ENCODE measurements at places on chromosomes 2 and 18.

DNA sequence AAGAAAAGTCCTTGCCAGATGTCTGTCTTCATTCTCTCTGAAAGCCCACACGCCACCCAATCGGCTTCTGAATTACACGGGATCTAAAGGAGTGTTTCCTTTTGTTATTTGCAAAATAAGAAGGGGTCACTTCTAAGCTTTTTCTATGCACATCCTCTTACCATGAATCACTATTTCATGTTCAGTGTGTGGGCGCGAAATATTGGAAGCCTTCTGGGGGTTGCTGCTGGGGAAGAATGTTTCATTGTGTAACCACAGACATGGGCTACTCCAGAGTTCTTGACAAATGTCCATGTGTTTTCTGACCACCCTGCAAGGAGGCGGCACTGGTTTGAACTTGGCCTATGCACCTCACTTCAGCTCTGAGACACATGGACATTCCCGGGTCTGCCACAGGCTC, 133.6 kb upstream of the APCDD1 start:
- DNase-seq, result no peak

- DNase-seq, result no peak
These were observed 193.3 kb downstream of the RNF152 start for GRCh38 chr18:61699397-61700110.

DNA sequence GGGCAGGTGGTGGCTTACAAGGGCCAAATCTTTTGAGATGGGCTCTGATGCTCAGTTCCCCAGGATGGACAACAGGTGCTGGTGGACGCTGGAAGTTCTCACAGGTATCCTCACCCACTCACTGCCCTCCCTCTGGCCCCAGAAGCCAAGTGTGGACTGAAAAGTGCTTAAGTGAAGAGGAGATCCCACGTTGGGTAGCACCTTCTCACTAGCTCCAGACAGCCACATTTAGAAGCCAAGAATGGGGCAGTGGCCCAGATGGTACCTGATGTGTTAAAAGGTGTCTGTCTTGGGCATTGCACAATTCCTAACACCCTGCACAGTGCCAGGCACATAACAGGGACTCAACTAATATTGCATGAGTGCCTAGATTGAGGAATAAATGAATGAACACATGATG, 115.3 kb upstream of the TEX51 start:
- no peak for DNase-seq

DNA sequence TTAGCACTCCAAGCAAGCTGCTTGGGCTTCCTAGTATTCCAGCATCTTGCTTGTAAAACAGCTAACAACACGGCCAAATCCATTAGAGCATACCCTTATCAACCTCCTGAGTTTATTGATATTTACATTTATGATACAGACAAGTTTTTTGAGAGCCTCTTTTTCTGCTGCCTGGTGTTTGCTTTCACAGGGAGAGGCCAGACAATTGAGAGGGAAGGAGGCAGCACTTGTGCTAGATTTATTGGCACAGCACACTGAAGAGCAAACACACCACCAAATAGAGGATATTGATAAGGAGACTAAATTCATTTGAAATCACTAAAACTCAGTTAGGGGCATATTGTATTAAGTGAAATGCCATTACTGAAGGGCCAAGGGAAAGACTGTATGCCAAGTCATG, 1142.3 kb upstream of the FANCL start:
- DNase-seq, result no peak

GRCh38 chr2:128618642-128619041, 300.0 kb upstream of the HS6ST1 start:
- no peak for DNase-seq

DNA sequence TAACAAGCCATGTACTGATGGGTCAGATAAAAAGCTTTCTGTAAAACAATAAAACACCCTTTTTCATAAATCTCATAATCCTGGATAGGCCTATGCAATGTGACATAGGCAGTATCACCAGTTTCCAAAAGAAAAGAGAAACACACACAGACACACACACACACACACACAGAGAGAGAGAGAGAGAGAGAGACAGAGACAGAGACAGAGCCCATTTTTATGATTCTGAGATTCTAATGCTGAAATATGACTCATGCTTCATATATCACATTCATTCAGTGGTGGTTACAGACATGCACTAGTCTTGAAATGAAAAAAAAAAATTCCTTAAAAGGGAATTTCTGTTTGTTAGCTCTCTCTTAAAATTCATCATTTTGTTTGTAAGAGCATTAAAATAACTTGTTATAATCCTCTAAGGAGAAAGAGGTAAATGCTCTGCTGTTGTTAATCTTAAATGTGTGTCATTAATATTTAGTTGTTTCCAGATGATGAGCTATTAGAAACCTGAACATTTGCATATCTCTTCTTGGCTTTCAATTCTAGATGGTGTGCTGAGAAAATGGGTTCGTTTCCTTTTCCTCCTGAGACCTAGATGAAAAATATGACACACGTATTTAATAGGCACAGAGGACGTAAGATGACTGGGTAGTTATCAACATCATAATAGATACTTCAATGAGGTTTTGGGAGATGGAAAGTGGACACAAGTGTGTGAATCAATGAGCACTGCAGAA, 1598.7 kb upstream of the ACVR2A start:
- DNase-seq, result no peak

GRCh38 chr2:27781496-27781895, 10.0 kb downstream of the MRPL33 start:
- DNase-seq, result no peak

GRCh38 chr18:62678847-62679485, 36.4 kb upstream of the PHLPP1 start:
- peak; percentile 69 for DNase-seq

DNA sequence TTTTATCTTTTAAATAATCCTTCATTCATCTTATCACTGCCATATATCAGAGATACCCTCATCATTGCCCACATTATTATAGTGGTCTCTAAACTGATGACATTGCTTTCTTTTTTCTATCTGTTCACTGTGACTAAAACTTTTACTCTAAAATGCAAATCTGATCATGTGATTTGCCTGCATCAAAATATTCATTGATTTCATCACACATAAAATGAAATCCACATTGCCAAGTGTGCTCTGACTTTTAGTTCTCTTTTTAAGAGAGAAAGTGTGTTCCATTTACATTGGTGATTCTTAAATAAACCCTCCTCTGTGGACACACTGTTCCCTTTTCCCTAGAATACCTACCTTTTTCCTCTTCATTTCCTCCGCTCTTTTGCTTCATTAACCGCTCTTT, 7.5 kb downstream of the REL start:
- DNase-seq, result no peak

GRCh38 chr2:26723991-26724750, 31.6 kb downstream of the KCNK3 start:
- DNase-seq, result no peak

- no peak for DNase-seq
These were observed 330.9 kb downstream of the DCC start for GRCh38 chr18:52670896-52671295.

DNA sequence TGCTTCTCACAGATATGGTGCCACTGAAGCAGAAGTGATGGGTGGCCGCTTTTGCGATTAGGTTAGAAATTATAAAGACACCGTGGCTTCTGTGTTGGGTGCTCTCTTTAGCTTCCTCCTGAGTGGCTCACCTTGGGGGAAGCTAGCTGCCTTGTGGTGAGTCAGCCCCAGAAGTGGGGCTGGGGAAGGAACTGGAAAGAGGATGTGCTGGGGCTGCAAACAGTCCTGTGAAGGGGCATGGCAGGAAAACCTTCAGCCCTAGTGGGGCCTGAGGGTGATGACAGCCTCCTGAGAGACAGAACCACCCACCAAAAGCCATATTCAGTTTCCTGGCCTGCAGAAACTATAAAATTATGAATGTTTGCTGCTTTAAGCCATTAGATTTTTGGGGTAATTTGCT, 8.9 kb upstream of the ASB18 start:
- no peak for DNase-seq

- no peak for DNase-seq
These were observed 24.2 kb downstream of the XDH start for GRCh38 chr2:31390324-31390723.

- no peak for DNase-seq
These were observed 37.3 kb downstream of the DARS1 start for GRCh38 chr2:135948141-135948540.

GRCh38 chr2:31534636-31535035, 46.1 kb downstream of the SRD5A2 start:
- DNase-seq, result no peak

GRCh38 chr2:106857882-106858478, 28.0 kb downstream of the ST6GAL2 start:
- no peak for DNase-seq

DNA sequence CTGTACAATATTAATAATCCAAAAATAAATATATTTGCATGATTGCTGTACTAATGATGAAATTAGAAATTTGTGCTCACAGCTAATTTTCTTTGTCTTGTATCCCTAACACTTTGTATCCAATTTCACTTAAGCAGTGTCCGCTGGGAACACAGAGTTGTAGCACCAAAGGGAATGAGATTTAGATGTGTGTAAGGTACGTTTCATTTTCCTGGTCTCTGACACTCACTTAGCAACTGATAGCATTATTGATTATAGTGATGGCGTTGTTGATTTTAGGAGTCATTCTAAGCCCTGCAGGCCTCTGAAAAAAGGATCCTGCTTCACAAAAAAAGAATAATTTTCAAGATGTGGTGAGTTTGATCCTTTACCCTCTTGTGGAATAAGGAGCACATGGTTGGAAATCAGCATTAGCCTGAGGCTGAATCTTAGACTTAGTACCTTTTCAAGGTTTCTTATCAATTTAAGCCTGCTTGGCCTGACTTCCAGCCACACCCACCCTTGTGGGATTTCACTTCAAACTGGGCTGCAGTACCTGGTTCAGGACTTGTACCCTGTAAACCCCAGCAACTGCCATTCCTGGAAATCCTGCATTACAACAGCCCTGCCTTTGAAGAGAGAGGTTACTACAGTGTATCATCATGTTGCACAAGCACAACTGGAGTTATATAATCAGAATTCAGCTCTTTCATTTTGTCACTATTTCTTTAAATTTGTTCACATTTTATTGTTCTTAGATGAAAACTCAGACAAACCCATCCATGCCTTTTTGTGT, 116.2 kb downstream of the RND3 start:
- no peak for DNase-seq

DNA sequence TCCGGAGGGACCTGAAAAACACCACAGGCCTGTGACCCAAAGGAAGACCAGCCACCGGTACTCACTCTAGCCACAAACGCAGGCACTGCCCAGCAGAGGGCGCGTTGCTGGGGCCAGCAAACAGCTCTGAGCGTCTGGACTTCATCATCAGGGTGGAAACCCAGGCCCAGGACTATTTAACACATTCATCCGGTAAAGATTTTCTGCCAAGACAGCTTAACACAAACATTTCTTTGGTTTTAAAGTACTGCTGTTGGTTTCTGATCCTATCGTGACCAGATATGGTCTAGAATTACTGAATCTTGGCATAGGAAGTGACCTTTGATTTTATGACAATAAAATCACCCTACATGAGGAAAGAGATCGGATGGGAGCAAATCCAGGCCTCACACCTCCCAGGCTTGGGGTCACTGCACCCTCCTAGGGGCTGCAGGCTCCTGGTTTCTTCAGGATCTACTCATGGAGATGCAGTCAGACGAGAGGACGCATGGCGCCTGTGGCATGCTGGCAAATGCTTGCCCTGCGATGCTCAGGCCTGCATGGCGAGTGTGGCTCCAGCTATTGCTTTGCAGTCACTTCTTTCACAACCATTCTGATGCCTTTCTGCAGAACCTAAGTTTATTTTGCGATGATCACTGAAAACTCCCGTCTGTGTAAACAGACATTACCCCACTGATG, 130.4 kb downstream of the COL4A4 start:
- DNase-seq, result peak; percentile 34

- DNase-seq, result no peak
These were observed 69.3 kb upstream of the HK2 start for GRCh38 chr2:74764429-74765272.

- peak; percentile 68 for DNase-seq
These were observed 1.7 kb downstream of the ALLC start for GRCh38 chr2:3659447-3660432.

DNA sequence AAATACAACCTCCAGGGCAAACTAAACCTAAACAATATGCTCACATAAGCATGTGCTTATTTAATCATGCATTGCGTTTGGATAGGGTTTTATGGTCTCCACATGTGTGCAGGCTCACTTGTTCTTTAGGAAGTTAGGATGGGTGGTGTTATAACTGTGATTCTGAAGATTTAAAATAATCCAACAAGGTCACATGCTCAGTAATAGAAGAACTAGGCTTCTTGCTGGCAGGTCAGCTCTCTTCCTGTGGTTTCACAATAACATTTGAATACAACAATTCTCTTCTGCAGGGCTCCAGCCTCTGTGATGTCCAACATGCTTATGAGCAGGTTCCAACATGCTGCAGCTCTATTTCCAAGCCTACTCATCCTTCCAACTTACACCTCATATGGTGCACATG, 84.0 kb downstream of the MYL12B start:
- no peak for DNase-seq

- DNase-seq, result no peak
These were observed 593 bp downstream of the SP140L start for GRCh38 chr2:230327418-230328154.

DNA sequence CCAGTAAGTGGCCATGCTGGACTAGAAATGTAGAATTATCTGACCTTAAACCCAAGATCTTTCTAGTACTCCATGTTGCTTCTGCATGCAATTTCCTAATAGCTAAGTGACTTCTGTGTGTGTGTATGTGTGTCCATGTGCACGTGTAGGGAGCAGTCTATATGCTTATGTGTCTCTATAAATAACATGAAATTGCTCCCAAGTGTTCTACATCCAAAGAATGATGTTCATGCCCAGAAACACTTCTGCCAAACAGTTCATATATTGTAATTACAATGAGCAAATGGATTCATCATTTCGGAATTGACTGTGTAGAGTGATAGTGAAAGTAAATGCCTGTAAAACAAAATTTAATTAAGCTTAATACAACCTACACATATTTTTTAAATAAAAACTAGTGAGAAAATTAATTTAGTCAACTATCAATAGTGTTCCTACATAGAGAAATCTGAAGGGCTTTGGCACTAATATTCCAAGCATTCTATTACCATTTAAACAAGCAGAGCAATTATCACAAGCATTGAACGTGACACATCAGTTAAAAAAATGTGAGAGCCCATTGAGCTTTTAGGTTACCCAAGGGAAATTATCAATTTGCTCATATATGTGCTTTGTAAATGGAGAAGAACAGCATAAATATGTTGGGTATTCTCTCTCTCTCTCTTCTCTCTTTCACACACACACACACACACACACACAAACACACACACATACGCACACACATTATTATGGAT, 1067.4 kb downstream of the CNTNAP5 start:
- DNase-seq, result no peak

DNA sequence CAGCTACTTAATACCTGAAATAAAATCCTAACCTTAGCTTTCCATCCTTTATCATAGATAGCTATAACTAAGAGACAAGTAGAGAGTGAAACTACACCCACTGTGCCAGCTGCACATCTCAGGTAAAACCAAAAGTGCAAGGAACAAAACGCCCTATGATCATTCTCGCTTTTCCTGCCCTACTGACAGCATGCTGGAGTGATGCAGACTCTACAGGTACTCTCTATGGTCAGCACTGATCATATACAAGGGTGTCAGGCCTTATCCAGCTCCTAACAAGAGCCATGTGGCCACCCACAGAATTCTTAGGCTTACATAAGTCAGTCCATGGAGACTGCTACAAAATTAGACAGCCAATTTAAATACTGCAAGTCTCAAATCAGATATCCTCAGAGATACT, 45.6 kb downstream of the REV1 start:
- no peak for DNase-seq

GRCh38 chr2:207035875-207036274, 96.6 kb downstream of the CPO start:
- DNase-seq, result no peak

- no peak for DNase-seq
These were observed 26.7 kb downstream of the CYP27C1 start for GRCh38 chr2:127193164-127193966.

GRCh38 chr2:217913436-217913835, 89.4 kb downstream of the TNS1 start:
- no peak for DNase-seq
